ENCODE measurements at places on chromosomes 16 and 17.

DNA sequence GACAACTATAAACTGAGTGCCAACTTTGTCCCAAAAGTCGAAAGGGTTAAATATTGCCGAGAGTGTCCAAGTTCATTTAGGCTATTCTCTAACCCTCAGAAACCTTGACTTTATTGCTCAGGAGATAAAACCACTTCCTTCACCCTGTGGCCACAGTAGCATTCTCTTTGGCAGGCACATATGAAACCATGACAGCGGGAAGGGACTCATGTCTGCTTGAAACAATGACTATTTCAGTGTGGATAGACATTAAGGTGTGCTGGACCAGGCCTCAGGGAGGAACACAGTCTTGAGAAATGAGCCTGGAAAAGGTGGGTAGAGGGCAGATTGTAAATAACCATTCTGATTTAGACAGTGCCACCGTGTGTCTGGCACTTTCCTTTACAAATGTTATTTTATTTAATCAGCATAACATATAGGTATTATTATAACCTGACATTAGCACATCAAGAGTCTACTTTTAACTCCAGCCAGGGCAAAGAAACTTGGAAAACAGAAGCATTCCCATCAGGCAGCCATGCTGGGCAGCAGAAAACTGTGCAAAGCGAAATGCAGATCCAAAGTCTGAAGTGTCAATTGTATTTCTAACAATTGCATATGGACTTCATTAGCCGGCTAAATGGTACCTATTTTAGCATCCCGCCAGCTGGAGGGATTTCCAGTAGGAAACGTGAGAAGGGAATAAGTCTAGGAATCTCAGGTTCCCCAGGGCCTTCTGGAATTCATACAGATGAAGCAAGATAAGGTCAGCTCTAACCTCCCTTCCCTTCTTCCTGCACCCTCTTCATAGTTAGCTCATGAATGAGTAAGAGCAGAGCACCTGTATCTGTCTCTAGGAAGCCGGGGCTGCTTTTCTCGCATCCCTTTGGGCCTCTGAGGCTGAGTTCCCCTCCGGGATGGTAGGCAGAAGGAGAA lies 212.8 kb upstream of the ELAC2 start:
- no peak for DNase-seq

DNA sequence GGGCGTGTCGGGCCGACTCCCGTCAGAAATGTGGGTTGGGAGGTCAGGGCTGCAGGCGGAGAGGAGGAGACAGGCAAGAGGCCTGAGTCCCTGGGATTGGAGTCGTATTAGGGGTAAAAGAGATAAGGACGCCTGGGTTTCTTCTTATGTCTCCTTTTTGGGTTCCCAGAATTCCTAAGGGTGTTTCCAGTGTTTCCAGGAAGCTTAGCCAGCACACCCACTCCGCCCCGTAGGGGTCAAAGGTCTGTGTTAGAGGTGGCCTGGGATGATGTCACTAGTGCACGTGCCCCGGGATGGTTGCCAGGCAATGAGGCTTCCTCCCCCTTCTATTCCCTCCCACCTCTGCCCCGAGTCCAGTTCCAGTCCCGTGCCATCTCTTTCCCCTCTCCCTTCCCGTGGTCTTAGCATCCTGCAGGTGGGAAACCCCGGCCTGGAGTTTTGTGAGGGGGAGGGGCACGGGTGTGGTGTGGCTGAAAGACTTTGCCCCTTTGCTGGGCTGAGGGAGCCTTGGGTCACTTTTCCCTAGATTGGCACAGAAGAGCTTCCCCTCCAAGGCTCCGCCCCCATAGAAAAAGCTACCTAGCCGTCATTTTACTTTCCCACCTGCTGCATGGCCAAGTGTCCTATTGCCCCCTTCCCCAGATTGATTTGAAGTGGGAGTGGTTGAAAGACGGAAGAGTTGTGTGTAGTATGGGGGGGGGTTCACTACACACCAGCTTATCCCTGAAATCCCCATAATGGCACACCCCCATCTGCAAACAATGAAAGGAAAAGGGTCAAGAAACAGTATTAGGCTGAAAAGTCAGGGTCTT lies 2.8 kb downstream of the KDM6B start:
- DNase-seq, result peak; percentile 95

GRCh38 chr17:42849451-42850181 lies 1.4 kb upstream of the AOC3 start:
- no peak for DNase-seq

GRCh38 chr17:47697906-47698711 lies 4.1 kb downstream of the TBKBP1 start:
- DNase-seq, result no peak

- DNase-seq, result no peak
These were observed 27.2 kb downstream of the MAP3K14 start for GRCh38 chr17:45289301-45290268.

- DNase-seq, result no peak
These were observed 12.4 kb downstream of the CBLN1 start for GRCh38 chr16:49269201-49269600.

GRCh38 chr16:12902511-12903372 lies 1.3 kb downstream of the SHISA9 start:
- no peak for DNase-seq

All from vagina (tissue), 2 donors.